ENCODE measurements at places on chromosomes 4 and X.

- no peak for DNase-seq
Observed at GRCh38 chrX:23900220-23900797, 7.4 kb downstream of the APOO start.

DNA sequence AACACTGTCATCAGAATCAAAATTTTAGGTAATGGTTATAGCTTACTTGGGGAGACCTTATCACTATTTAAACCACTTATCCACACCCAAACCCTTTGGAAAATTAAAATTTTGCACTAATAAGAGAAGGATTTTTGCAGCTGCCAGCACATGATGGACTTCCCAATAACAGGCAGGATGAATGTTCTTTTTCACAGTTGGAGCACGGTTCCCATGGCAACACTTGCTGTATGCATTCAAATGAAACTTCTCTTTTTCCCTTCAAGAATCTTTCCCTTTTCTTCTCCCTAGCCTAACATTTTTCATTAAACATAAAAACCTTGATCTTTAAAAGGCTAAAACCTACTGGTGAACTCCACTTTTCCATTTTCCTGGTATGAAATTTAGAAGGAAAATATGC lies 768.2 kb downstream of the KCTD8 start:
- no peak for DNase-seq

GRCh38 chrX:121455890-121456289 lies 408.5 kb downstream of the GLUD2 start:
- no peak for DNase-seq

DNA sequence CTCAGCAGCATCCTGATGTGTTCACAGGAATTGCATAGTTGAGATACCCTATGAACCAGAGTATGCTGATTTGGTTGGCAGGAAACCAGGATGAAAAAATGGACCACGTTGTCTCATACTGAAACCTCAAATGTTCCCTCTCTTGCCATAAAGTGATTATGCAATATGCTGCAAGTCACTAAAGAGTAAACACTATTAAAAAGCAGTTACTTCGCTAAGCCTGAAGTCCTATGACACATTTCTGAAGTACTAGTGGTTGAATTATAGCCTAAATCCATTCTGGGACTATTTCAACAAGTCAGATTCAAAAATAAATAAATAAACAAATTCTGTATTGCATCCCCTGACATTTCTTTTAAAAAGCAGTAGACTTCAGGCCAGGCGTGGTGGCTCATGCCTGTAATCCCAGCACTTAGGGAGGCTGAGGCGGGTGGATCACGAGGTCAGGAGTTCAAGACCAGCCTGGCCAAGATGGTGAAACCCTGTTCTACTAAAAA lies 106.0 kb upstream of the NAP1L5 start:
- DNase-seq = no peak

DNA sequence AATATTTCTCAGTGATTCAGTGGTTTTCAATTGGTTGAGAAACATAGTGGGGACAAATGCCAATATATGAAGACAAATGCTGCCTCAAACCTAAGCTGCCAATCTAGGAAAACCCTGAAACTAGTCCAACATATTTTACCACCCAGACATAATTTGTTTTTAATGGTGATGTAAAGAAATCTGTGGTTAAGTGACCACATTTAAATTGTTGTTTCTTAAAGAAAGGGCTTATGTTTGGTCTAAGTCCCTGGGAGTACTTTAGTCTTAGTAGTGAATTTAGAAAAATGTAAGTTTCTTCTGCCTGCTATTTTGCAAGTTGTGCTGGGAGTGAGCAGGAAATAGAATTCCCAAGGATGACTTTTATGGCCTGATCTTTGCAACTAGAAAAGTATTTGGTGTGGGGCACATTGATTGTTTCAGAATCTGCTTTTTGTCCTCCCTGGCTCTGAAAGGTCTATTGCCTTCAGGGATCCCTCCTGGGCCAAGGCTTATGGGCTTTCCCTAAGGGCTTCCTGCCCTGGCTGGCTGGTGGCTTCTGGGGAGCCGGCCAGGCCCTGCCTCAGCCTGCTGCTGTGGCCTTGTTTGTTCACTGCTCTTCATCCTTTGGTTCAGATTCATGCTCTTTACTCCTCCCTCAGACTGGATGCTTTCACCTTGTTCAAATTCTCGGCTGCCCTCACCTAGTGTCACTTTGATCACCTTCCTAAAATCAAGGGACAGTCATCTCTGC lies 169.8 kb upstream of the JADE1 start:
- DNase-seq = no peak

DNA sequence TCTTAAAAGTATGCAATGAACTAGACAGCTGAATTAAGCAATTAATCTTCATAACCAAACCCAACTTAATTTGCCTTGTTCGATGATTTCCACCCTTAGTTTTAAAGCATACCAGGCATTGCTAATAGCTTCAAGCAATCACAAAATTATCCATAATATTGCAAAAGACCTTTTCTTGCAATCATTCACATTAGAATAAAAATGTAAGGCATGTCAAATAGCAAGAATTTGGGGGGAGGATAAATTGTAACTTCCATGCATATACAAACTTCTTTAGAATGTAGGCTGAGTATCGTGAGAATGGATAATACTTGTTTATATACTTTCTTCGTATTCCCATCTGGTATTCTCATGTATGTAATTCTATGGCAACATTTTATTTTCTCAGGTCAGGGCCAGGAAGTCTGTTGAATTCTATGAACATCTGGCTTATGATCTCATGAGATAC lies 28.7 kb upstream of the BMP2K start:
- no peak for DNase-seq

DNA sequence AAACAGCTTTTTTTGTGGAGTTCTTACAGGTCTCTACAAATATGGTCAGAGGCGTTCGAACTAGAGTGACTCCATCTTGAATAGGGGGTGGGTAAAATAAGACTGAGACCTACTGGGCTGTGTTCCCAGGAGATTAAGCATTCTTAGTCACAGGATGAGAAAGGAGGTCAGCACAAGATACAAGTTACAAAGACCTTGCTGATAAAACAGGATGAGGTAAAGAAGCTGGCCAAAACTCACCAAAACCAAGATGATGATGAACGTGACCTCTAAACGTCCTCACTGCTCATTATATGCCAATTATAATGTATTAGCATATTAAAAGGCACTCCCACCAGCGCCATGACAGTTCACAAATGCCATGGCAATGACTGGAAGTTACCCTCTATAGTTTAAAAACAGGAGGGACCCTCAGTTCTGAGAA lies 42.8 kb upstream of the SPP1 start:
- DNase-seq = no peak

- DNase-seq = no peak
Observed at GRCh38 chr4:116058129-116058528, 944.7 kb upstream of the NDST4 start.

DNA sequence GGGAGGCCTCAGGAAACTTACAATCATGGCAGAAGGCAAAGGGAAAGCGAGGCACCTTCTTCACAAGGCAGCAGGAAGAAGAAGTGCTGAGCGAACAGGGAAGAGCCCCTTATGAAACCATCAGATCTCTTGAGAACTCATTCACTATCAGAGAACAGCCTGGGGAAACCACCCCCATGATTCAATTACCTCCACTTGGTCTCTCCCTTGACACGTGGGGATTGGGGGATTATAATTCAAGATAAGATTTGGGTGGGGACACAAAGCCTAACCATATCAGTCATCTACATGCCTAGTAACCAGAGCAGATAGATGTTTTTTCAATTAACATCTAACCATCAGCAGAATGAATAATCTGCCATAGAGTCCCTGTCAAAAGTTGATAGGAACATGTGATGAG lies 30.4 kb downstream of the FAM13A start:
- no peak for DNase-seq

- no peak for DNase-seq
Observed at GRCh38 chr4:159434114-159434870, 331.4 kb downstream of the RAPGEF2 start.

DNA sequence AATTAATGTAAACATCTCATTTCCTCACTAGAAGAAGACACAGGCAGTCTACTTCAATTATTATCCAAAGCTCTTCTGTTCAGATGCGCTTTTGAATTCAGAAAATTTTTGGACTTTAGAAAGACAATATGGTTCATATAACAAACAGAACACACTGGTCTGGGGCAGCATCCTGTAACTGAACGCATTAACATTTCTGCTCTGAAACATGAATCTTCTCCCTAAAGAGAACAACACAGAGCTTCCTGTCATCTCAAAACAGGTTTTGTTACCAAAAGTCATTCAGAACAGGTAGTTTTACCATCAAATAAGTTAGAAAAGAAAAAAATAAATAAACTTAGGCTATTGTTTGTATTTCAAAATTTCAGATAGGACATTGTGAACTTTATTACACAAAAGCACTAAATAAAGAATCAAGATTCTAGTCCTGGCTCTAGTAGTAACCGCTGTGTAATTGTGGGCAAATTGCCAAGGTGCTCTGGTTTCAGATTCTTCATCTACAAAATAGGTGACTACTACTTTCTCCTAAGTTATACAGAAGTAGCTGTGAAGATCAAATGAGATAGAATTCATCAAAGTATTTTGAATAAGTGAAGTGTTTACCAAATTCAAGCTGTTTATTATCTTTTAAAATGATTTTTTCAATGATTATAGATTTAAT lies 252.3 kb upstream of the RASGEF1B start:
- peak; percentile 14 for DNase-seq
